ENCODE measurements at places on chromosomes 5 and 9.

DNA sequence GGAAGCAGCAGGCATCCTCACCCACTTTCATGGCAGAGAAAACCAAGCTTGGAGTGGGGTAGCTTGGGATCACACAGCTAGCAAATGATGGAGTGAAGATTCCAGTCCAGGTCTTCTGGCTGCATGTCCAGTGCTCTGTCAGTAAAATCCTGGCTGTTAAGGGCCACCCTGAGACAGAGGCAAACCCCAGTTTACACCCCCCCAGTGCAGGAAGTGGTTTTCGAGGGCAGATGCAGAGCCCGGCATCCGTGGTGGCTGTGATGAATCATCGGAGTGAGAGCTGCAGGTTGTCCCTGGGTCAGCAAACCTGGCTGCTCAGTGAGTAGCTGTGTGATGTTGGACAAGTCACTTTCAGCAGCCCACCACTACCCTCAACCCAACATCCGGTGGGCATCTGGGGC is 115.4 kb downstream of the RGS3 start:
- peak; percentile 83 for DNase-seq

GRCh38 chr5:72109625-72110024 is 2.4 kb downstream of the MAP1B start:
- DNase-seq: no peak

DNA sequence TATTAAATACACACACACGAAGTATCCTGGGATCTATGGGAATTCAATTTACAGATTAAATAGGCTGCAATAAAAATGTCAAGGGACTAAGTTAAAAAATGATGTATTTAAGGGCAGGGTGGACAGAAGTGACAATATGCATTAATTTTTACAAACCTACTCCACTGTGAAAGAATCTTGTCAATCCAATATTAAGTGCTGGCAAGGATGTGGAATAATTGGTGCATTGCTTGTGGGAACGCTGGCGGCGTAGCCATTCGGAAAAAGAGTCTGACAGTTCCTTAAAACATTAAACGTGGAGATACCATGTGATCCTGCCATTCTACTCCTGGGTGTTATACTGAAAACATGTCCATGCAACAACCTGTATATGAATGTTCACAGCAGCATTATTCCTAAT is 4.2 kb downstream of the CDC14B start:
- no peak for DNase-seq

DNA sequence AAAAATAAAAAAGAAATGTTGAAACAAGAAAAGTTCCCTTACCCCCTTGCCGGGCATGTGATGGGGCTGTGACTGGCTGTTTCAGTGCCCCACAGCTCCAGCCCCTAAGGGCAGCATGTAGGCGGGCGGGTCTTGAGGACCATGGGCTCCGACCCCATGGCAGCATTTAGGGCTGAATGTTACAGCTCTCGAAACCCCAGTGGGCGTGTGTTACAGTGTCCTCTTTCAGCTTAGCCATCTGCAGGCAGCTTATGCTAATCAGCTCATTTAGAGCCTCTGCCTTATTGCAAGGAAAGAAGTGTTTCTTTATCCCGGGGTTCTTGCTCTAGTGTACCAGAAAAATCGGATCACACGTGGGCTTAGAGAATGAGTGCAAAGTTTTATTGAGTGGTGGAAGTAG is 497.4 kb upstream of the CYLC2 start:
- no peak for DNase-seq

- DNase-seq: no peak
Observed at GRCh38 chr9:11039006-11039405, 426.2 kb upstream of the PTPRD start.

All from AG09309 (cell line).